ENCODE measurements at places on chromosomes 1 and 21.

DNA sequence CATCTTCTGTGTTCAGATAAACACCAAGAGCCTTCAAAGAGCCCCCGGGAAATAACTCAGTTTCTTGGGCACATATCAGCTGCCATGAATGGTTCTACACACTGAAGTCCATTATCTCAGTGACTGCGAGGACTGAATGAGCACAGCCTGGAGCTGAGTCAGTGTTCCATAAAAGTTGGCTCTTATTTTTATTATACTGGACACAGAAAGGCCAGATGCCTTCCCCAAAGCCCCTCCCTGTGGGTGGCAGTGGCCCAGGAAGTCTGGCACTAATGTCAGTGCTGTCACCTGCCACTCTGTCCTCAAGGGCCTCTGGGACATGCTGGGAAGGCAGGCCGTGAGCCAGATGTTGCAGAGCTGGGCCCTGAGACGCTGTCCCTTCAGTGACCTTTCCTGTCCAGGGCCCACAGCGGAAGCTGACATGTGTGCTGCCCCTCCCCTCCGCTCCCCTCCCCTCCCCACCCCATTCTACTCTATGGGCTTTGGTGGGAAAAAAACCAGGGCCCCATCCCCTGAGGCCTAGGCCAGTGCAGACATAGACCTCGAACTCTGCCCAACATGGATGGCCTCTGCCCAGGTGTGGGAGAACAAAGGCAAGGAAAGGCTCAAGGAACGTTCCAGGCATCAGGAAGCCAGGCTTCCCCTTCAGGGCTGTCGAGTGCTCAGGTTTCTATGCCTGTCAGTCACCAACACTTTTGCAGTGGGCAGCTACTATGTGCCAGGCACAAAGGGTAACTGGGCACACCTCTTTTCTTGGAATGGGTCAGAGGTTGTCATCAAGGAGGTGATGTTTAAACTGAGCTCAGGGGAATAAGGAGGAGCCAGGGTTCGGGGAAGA, 22.4 kb upstream of the NPPB start:
- no peak for DNase-seq

GRCh38 chr1:162319493-162320175, 57.0 kb downstream of the SPATA46 start:
- DNase-seq, result no peak

DNA sequence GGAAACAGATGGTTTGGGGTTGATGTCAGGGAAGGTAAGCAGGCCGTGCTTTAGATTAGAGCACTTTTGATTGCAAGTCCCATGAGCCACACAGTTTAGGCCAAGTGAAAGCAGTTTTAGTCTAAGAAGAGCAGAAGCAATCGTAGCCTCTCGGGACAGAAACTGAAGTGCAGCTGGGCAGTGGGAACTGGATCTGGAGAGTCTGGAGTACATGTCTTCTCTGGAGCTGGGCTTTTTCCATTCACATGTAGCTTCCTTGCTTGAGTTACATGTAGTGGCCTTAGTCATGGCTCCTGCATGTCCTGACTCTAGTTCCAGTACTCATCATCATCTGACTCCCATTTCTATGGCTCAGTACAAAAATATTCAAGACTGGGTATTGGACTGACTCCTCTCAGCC, 16.7 kb downstream of the CAMTA1 start:
- no peak for DNase-seq

DNA sequence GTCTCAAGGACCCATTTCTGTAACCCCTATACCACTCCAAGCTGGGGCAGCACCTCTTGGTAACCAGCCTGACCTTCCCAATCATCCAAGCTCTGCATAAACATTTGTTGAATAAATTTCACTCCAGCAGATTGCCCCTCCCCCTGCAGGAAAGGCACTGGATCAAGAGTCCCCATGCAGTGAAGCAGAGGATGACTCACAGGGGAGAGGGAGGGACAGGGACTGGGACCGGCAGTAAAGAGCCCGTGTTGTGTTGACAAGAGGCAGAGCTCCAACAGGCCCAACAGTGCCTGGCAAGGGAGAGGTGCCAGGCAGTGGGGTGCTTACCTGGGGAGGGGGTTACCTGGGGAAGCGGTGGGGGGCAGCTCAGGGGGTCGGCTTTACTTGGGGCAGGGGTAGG, 32.3 kb downstream of the SLC9A1 start:
- no peak for DNase-seq

- no peak for DNase-seq
Measured at GRCh38 chr1:15719381-15720120, 16.5 kb upstream of the SLC25A34 start.
